ENCODE measurements at places on chromosomes 7 and 10. TPM values are rescaled to one million over a fixed set of nuclear protein-coding genes. Genes with fewer than 3 reads are reported as not detected.
A peak's percentile ranks its signal among the peaks of the same experiment; 100 is the strongest.

DNA sequence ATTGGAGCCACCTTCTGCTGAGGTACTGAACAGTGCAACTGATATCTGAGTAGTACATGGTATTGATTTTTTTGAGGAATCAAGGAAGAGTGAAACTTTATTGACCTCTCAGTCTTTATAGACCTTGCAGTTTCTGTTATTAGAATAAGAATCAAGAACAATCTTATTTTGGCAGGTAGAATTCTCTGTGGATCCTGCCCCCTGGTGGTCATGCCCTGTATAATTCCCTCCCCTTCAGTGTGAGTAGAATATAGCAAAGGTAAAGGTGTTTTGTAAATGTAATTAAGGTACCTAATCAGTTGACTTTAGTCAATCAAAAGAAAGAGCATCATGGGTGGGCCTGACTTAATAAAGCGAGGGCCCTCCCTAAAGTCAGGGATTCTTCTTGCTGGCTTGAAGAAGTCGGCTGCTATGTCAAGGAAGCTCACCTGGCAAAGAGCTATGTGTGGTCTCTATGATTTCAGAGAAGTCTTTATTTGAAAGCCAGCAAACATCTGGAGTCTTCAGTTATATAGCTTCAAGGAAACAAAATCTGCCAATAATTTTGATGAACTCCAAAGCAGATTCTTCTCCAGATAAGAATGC lies 142.8 kb downstream of the LSM5 start:
- peak; percentile 30 for DNase-seq
- no peaks in the 10 kb centered on the region for H3K4me1 ChIP-seq
- H3K36me3 ChIP-seq: no peaks in the 10 kb centered on the region
- H3K27me3 ChIP-seq: no peaks in the 10 kb centered on the region

- no peak overlapping the region for H3K4me3 ChIP-seq
- H3K27ac ChIP-seq: no peak overlapping the region
- H3K36me3 ChIP-seq: no peaks in the 10 kb centered on the region
- H3K4me1 ChIP-seq: no peaks in the 10 kb centered on the region
Measured at GRCh38 chr7:138607216-138608126, 93.7 kb downstream of the SVOPL start.

- no peak for DNase-seq
- H3K27me3 ChIP-seq: no peaks in the 10 kb centered on the region
- H3K4me3 ChIP-seq: no peak overlapping the region
- no peaks in the 10 kb centered on the region for H3K36me3 ChIP-seq
- peak overlapping the region; percentile 35 for H3K27ac ChIP-seq
- H3K4me1 ChIP-seq: peaks cover 7% of the 10 kb centered on the region
Measured at GRCh38 chr7:150586785-150587152, 19.6 kb downstream of the GIMAP4 start.

GRCh38 chr10:1163204-1163660 lies 107.0 kb downstream of the WDR37 start:
- H3K27me3 ChIP-seq: no peaks in the 10 kb centered on the region
- H3K4me1 ChIP-seq: no peaks in the 10 kb centered on the region
- DNase-seq: no peak
- H3K27ac ChIP-seq: no peak overlapping the region

GRCh38 chr10:128326251-128326650 lies 200.0 kb upstream of the MKI67 start:
- no peak overlapping the region for H3K27ac ChIP-seq
- no peaks in the 10 kb centered on the region for H3K27me3 ChIP-seq
- DNase-seq: no peak
- no peak overlapping the region for H3K4me3 ChIP-seq
- H3K36me3 ChIP-seq: no peaks in the 10 kb centered on the region
- no peaks in the 10 kb centered on the region for H3K4me1 ChIP-seq

DNA sequence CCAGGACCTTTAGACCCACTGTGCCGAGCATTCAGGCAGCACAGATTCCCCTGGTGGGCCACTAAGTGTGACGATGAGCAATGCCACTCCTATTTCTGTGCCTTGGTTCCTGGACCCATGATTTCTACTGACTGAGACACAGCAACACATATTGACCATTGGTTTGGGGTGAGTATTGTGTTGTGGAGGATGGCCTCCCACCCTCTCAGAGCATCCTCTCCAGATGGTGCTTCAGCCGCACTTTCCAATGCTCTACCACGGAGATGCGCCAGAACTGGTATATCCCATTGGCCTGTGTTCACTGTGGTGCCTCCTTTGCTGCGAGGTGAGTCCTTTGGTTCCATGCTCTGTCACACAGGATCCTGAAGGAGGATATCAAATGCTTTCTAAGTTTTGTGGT lies 10.1 kb upstream of the GDF10 start:
- H3K4me1 ChIP-seq: no peaks in the 10 kb centered on the region
- H3K27ac ChIP-seq: no peak overlapping the region
- H3K27me3 ChIP-seq: no peaks in the 10 kb centered on the region
- H3K36me3 ChIP-seq: no peaks in the 10 kb centered on the region

DNA sequence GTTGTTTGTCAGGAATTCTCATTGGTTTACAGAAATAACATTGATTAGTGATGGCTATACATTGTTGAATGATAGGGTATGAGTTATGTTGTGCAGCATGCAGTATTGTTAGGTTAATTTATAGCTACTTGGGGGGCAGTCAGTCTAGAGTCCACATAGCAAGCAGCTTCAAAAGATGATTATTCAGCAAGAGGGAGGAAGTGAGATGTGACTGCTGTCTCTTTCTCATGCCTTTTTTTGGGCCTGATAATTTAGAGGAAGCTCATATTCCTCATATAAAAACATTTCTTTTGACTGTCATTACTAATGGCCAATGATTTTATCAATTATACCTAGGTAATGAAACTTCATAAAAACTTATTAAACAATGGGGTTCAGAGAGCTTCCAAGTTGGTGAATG lies 3.4 kb upstream of the TBRG4 start:
- no peaks in the 10 kb centered on the region for H3K36me3 ChIP-seq
- H3K4me3 ChIP-seq: no peak overlapping the region
- H3K4me1 ChIP-seq: no peaks in the 10 kb centered on the region
- no peaks in the 10 kb centered on the region for H3K27me3 ChIP-seq
- H3K27ac ChIP-seq: no peak overlapping the region

- peaks cover 3% of the 10 kb centered on the region for H3K4me1 ChIP-seq
- DNase-seq: no peak
- H3K4me3 ChIP-seq: no peak overlapping the region
- H3K27ac ChIP-seq: peak overlapping the region; percentile 29
Measured at GRCh38 chr7:137994216-137994615, 7.7 kb downstream of the CREB3L2 start.

DNA sequence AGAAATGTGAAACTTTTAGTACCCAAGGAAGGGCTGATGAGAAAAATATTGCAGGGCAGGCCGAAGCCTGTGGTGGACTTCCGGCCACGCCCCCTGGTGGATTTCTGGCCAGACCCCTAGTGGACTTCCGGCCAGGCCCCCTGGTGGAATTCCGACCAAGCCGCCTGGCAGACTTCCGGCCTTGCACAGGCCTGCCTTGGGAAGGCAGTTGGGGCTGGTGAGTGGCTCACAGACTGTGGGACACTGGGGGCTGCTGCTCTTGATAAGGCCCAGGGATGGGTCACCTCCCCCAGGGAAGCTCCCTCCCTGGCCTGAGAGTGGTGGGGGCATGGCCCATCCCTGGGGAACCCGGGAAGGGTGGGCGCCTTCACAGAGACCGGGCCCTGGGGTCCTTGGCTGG lies 116.4 kb upstream of the MKI67 start:
- H3K27ac ChIP-seq: no peak overlapping the region
- no peaks in the 10 kb centered on the region for H3K36me3 ChIP-seq
- no peaks in the 10 kb centered on the region for H3K4me1 ChIP-seq
- DNase-seq: no peak
- no peak overlapping the region for H3K4me3 ChIP-seq

- no peaks in the 10 kb centered on the region for H3K27me3 ChIP-seq
- H3K27ac ChIP-seq: no peak overlapping the region
- peaks cover 3% of the 10 kb centered on the region for H3K4me1 ChIP-seq
Measured at GRCh38 chr10:33329178-33329577, 5.3 kb downstream of the NRP1 start.

- DNase-seq: no peak
- no peak overlapping the region for H3K27ac ChIP-seq
- no peaks in the 10 kb centered on the region for H3K4me1 ChIP-seq
- no peaks in the 10 kb centered on the region for H3K27me3 ChIP-seq
- H3K4me3 ChIP-seq: no peak overlapping the region
Measured at GRCh38 chr10:5556576-5556975, 31.8 kb downstream of the CALML3 start.

DNA sequence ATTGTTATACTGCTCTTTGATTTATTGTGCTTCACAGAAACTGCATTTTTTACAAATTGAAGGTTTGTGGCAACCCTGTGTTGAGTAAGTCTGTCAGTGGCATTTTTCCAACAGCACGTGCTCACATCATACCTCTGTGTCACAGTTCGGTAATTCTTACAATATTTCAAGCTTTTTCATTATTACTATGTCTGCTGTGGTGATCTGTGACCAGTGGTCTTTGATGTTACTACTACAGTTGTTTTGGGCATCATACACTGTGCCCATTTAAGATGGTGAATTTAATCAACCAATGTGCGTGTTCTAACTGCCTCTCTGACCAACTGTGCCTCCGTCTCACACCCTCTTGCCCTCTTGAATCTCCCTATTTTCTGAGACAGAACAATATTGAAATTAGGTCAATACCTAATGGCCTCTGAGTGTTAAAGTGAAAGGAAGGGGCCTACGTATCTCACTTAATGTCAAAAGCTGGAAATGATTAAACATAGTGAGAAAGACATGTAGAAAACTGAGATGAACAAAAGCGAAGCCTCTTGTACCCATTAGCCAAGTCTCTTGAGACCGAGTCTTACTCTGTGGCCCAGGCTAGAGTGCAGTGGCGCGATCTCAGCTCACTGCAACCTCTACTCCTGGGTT lies 20.2 kb upstream of the ASL start:
- no peaks in the 10 kb centered on the region for H3K27me3 ChIP-seq
- H3K27ac ChIP-seq: no peak overlapping the region
- no peaks in the 10 kb centered on the region for H3K4me1 ChIP-seq

DNA sequence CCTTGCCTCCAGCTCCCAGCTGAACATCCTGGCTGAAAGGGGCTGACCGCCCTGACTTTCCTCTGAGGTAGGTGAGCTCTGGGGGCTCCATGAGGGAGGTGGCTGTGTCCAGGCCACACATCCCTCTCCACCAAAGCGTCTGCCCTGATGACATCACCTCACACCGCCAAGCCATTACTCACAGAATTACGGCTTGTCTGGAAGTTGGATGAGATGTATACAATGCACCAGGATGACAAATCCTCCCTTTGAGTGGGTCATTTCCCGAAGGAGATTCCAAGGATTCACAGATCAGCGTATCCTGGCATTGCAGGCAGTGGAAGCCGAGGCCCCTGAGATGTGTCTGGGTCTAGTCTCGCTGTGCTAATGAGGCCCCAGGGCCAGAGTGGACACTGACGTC lies 15.1 kb upstream of the RET start:
- no peak for DNase-seq
- no peak overlapping the region for H3K4me3 ChIP-seq
- no peaks in the 10 kb centered on the region for H3K4me1 ChIP-seq
- H3K27ac ChIP-seq: no peak overlapping the region
- H3K36me3 ChIP-seq: no peaks in the 10 kb centered on the region
- no peaks in the 10 kb centered on the region for H3K27me3 ChIP-seq

GRCh38 chr10:95211606-95212279 lies 17.7 kb downstream of the ACSM6 start:
- H3K27me3 ChIP-seq: no peaks in the 10 kb centered on the region
- no peak overlapping the region for H3K4me3 ChIP-seq
- no peaks in the 10 kb centered on the region for H3K36me3 ChIP-seq
- H3K4me1 ChIP-seq: no peaks in the 10 kb centered on the region

CLEC2L gene
- not detected for total RNA-seq

MARVELD1 gene
- 25.7 TPM for total RNA-seq

RAPGEF5 gene
- total RNA-seq: 42.2 TPM

ZFAND4 gene
- total RNA-seq: 11.3 TPM

ATOH7 gene
- 0.53 TPM for total RNA-seq

All from colonic mucosa (tissue), 4 donors.